ENCODE measurements at places on chromosomes 6 and 20. TPM values are rescaled to one million over a fixed set of nuclear protein-coding genes. Genes with fewer than 3 reads are reported as not detected.
A peak's percentile ranks its signal among the peaks of the same experiment; 100 is the strongest.

Gene NTSR1
- total RNA-seq, result not detected

Gene MYLK2
- 0.22 TPM for total RNA-seq

Gene ALDH5A1
- 33.9 TPM for total RNA-seq

Gene KIF6
- total RNA-seq, result not detected

Gene MCCD1
- not detected for total RNA-seq

Gene SYCP2
- total RNA-seq, result 1.1 TPM

Gene FOXQ1
- total RNA-seq, result not detected

Gene SALL4
- 0.07 TPM for total RNA-seq

DNA sequence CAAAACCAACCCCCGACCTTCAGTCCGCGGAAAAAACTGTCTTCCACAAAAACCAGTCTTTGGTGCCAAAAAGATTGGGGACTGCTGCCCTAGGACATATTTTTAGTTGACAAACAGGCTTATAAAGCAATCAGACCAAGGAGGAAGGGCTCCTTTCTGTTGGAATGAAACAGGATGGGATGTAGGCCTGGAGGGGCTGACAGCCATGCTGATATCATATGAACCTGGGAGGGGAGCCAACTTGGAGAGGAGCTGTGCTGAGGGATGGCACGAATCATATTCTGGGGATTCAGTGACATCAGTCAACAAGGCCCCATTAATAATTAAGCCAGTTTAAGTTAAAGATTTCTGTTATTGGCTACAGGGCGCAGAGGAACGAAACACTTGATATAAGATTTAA lies 225.4 kb upstream of the TSHZ2 start:
- DNase-seq, result no peak

DNA sequence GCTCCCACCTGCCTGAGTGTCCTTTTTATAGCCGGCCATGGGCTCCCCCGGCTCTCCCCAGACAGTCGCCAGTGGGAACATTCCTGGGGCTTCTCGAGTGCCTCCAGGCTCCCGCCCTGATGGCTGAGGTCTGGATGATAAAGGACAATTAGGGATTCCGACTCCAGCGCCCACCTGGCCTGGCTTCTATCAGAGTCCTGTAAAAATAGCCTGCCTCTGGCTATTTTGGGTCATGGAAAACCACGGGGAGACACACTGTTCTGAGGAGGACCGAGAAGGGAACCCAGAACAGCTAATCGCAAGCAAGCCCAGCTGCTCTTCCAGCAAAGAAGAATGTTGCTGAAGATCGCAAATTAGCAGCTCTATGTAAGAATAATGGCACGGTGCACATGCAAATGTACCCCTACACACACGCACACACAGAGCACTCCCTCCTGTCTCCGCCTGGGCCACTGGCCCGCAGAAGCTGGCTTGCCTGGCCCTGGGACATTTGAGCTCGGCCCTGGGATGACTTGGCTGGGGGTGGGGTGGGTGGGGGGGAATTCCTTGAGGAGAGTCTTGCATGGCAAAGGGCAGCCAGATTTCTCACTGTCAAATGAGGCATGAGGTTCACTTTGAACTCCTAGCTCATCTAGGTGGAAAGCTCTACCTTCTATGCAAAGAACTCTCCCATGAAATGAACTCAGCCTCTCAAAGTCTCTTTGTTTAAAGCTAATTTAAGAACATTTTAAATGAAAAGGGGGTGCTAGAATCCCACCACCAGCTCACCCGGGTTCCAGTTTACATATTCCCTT lies 55.3 kb downstream of the CTCFL start:
- DNase-seq, result peak; percentile 96

DNA sequence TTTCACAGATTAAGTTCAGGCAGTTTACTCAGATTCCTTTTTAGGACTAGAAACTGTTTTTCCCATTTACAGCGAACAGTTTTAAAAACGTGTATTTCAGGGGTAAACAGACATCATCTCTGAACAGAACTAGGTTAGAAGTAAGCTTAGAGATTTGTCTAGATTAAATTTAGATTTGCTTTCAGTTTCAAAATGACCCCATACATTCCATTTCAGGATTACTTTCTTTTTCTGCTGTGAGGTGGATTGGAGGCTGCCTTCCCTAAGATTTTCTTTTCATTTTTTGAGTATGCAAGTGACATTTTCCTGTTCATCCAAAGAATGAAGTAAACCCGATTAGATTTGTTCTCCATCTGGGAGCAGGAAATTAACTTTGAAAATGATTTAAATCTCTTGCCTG lies 747.2 kb downstream of the KHDRBS2 start:
- no peak for DNase-seq

- DNase-seq, result no peak
Measured at GRCh38 chr6:153334121-153334520, 203.0 kb upstream of the RGS17 start.

- DNase-seq, result peak; percentile 91
Measured at GRCh38 chr6:16331384-16332174, 93.2 kb downstream of the GMPR start.

- DNase-seq, result no peak
Measured at GRCh38 chr6:42727087-42727611, 4.8 kb upstream of the PRPH2 start.

DNA sequence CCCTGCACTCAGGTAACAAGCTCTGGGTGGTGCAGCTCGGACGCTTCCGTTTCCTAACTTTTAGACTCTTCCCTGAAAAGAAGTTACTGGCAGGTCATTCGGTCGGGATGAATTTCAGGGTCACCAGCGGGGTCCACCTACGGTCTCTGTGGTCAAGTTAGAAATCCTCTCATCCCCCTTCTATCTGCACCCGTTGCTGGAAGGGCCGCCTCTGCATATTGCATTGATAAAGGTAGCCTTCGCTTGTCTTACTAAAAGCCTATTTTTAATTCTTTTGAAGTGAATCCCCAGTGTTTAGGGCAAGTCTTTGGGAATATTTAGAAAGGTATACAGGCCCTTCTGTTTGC lies 47.3 kb downstream of the LRRN4 start:
- peak; percentile 55 for DNase-seq

GRCh38 chr6:52389626-52390360 lies 27.8 kb downstream of the PAQR8 start:
- no peak for DNase-seq

- DNase-seq, result no peak
Measured at GRCh38 chr6:127015858-127016257, 102.6 kb upstream of the RSPO3 start.

DNA sequence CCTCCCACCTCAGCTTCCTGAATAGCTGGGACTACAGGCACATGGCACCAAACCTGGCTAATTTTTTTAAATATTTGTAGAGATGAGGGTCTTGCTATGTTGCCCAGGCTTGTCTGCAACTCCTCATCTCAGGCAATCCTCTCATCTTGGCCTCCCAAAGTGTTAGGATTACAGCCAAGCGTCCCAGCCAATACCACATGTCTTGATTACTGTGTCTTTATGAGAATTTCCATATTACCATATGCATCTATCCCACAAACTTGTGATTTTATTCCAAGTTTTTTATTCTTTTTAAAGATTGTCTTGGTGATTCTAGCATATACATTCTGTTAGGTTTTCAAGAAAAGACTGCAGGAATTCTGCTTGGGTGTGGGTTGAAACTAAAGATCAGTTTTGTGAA lies 82.7 kb downstream of the LPA start:
- no peak for DNase-seq

- no peak for DNase-seq
Measured at GRCh38 chr6:168157272-168158212, 78.5 kb upstream of the FRMD1 start.
